ENCODE measurements at places on chromosomes 3 and 15. TPM values are rescaled to one million over a fixed set of nuclear protein-coding genes. Genes with fewer than 3 reads are reported as not detected.

The P3H2 gene
- total RNA-seq: 42.3 TPM

The GRAMD2A gene
- 52.4 TPM for total RNA-seq

The KCNH8 gene
- total RNA-seq: 0.10 TPM

The CFAP20DC gene
- 0.30 TPM for total RNA-seq

The CNTN3 gene
- total RNA-seq: 4.2 TPM

The CRTC3 gene
- total RNA-seq: 38.8 TPM

The AGBL1 gene
- 13.5 TPM for total RNA-seq

The MYL3 gene
- total RNA-seq: 1.2 TPM

The GALK2 gene
- total RNA-seq: 14.2 TPM

The IQCB1 gene
- total RNA-seq: 11.4 TPM

The ISL2 gene
- not detected for total RNA-seq

The ITGB5 gene
- total RNA-seq: 92.2 TPM

The NR2E3 gene
- total RNA-seq: 0.61 TPM

The ZNF654 gene
- 21.4 TPM for total RNA-seq

The AHSG gene
- 1.5 TPM for total RNA-seq

The ARGFX gene
- total RNA-seq: not detected

The CCR2 gene
- 3.0 TPM for total RNA-seq

The PLA2G4D gene
- total RNA-seq: not detected

Data from upper lobe of left lung (tissue), 6 donors.